ENCODE measurements at places on chromosomes 11 and 22.

GRCh38 chr11:32297611-32298011, 137.7 kb downstream of the WT1 start:
- peak; percentile 19 for DNase-seq

DNA sequence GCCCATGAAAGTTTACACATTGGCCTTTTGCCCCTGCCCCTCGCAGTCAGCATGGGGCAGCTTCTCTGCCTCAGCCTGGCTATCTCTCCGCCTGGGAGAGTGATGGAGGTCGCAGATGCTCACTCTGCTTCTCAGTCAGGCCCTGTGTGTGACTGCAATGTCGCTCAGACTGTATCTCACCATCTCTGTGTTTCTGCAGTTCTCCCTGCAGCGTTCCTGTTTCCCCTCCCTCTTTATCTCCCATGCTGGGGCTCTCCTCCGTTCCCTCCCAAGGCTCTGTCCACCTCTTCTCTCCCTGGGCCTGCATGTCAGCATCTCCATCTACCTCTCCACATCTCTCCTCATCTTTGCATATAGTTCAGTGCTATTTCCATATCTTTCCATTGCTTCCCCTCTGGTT, 38.1 kb downstream of the SLC22A12 start:
- DNase-seq, result no peak

- no peak for DNase-seq
Measured at GRCh38 chr11:75024764-75025211, 36.1 kb downstream of the NEU3 start.

DNA sequence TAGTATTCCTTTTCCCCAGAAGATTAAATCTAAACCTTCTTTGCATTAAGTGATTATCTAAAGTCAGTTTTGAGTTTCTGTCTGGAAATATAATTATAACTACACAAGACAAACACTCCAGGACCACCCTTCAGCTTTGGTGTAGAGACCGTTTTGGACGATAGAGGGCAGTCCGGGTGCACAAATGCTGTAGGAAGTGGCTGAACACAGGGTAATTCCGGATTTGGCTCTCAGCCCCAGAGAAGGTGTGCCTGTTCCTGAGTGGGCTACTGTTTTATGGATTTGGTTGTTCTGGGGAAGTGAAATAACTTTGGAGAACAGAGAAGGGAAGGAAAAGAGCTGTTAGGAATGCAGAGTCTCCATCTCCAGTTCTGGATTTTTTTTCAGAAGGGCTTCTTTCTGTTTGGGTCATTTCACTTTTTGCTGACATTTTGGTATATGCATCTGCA, 14.8 kb downstream of the EXT2 start:
- DNase-seq, result peak; percentile 45

GRCh38 chr11:122743949-122744348, 88.4 kb downstream of the UBASH3B start:
- no peak for DNase-seq

- DNase-seq, result no peak
Measured at GRCh38 chr11:75351791-75352587, 528 bp upstream of the ARRB1 start.

GRCh38 chr22:45071618-45072017, 61.8 kb upstream of the PHF21B start:
- no peak for DNase-seq

DNA sequence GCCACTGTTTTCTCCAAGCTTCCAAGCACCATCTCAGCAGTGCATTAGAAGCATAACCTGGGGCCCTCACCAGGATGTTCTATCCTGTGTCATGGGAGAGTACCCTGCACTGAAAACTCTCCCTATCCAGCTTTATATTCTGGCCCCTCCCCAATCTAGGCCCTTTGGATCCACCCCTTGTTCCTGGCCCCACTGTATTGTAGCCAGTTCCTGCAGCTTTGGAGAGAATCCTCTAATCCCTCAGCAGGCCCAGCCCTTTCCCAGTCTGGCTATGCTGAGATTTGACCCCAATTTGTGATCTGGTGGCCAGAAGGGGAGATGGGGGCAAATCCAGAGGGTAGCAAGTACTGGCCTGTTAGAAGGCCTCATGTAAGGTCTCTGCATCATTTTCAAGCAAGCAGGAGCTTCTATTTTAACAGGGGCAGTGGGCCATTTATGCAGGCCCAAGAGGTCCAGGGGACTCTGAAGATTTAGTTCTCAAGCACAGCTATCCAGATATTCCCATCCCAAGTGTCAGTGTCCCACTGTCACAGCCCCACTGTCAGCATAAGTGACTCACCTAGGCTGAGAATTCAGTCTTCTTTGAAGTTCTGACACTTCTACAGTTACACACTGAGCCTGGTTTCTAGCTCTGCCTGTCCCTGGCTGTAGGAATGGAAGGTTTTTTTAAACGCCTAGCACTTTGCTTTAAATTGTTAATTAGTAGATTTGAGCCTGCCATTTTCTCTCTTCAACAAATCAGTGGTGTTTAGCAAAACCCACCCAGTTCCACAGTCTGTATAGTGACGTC, 589.5 kb upstream of the CADM1 start:
- no peak for DNase-seq

GRCh38 chr22:32897400-32897799, 95.9 kb downstream of the TIMP3 start:
- no peak for DNase-seq

- no peak for DNase-seq
Measured at GRCh38 chr11:116409238-116409637, 363.5 kb downstream of the BUD13 start.

GRCh38 chr11:313787-314553, at the start of gene IFITM1:
TSS of gene IFITM1 (plus strand) at chr11:314040. CDS start at chr11:314171, 131 bp downstream.
- no peak for DNase-seq

- no peak for DNase-seq
Measured at GRCh38 chr11:43979571-43980219, 37.3 kb downstream of the C11orf96 start.

- DNase-seq, result no peak
Measured at GRCh38 chr11:6225024-6225423, 9.4 kb downstream of the FHIP1B start.

- DNase-seq, result no peak
Measured at GRCh38 chr11:124941703-124942102, 5.9 kb upstream of the HEPACAM start.

GRCh38 chr22:50584106-50585096, 1.8 kb upstream of the CHKB start:
- no peak for DNase-seq

DNA sequence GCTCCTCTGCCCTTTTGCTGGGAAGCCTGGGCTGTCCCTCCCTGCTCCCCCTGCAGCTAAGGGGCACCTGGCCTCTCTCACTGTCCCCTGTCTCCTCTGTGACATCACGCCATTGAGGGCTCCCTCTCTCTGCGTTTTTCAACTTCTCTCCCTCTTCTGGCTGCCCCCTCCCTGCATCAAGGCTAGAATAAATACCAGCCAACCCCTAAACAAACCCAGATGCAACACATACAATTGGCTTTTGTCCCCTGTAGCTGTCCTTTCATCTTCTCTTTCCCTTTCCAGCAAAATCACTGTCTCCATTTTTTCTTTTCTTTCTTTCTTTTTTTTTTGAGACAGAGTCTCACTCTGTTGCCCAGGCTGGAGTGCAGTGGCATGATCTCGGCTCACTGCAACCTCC, 3.3 kb upstream of the MIEF1 start:
- no peak for DNase-seq

DNA sequence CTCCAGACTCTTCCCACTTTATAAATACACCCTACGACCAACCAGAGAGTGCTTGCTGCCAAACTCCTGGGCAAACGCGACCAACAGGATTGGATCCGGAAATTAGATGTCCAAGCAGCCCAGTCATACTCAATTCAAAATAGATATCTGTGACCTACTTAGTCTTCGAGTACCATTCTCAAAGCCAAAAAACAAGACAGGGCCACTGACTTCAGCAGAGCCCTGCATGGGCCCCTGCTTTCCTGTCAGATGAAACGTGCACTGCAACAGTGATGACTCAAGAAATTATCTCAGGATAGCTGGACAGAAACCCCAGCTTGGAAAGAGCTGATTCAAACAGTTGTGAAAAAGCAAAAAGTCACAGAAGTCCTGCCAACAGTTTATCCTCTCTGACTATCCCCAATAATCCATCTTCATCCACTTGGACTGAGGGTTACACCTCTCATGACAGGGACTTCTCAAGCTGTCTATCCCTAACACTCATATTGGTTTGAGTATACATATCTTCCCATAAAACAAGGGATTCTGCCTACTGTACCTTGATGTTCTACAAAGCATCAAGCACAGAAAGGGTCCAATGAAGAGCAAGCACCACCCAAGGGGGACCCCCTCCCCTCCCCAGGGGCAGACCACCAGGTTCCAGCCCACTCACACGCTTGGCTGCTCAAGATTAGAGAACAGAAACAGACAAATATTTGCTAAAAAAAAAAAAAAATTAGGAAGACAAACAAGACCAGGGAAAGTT, 17.4 kb downstream of the SMCO4 start:
- DNase-seq, result no peak

DNA sequence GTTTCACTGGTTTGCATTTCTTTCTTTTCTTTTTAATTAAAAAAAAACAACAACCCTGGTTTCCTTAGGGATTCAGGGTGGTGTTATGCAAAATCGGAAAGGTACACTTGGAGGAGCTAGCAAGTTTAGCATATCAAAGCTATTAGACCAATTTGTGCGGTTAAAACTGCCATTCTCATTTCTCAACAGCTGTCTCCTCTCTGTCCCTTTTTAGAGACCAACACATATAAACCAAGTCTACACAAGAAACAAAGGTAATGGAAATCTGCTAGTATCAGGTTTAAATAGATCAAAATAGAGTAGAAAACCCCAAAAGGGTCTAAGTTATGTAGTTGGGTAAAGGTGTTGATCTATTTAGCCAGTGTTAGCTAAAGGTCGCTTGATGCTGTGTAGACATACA, 1.7 kb upstream of the SESN3 start:
- no peak for DNase-seq

GRCh38 chr11:17098658-17099057, 21.2 kb upstream of the RPS13 start:
- no peak for DNase-seq

DNA sequence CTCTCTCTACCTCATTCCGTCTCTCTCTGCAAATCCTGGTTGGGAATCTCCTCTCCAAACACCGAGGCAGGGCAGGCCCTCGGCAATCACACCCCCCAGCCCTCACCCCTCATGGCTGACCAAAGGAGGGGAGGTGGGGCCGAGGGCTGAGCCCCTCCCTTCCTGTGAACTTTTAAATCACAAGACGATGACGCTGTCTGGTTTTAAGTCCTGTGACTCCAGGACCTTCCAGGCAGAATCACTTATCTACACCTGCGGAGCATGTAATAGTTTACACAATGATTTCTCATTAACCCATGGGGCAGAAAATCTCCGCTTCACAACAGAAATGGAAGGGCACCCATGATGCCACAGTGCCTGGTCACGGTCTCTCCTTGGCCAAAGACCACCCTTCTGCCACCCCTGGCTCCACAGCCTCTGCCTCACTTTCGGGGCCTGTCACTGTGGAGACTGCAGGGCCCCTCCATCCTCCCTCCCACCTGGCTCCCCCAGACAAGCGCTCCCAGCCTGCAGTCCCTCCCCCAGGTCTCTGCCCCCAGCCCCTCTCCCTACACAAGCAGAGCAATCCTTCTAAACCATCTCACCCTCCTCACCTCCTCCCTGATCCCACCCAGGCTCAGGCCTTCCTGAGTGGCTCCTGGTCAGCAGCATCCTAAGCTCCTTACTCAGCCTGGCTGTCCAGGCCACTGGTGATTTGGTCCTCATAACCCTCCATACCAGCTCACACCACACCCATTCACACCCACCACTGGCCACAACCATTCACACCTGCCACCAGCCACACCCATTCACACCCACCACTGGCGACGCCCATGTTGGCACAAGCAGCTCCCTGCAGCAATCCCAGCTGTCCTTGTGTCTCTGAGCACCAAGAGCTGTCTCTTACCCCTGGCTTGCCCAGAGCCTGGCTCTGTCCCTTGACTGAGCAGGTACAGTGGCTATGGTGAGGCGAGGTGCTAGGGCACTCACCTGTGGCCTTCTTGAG, 30.7 kb upstream of the ARFGAP3 start:
- DNase-seq, result no peak

GRCh38 chr22:30876221-30876751, 92.3 kb downstream of the MORC2 start:
- no peak for DNase-seq

GRCh38 chr22:39206491-39206890, 38.3 kb downstream of the PDGFB start:
- no peak for DNase-seq

DNA sequence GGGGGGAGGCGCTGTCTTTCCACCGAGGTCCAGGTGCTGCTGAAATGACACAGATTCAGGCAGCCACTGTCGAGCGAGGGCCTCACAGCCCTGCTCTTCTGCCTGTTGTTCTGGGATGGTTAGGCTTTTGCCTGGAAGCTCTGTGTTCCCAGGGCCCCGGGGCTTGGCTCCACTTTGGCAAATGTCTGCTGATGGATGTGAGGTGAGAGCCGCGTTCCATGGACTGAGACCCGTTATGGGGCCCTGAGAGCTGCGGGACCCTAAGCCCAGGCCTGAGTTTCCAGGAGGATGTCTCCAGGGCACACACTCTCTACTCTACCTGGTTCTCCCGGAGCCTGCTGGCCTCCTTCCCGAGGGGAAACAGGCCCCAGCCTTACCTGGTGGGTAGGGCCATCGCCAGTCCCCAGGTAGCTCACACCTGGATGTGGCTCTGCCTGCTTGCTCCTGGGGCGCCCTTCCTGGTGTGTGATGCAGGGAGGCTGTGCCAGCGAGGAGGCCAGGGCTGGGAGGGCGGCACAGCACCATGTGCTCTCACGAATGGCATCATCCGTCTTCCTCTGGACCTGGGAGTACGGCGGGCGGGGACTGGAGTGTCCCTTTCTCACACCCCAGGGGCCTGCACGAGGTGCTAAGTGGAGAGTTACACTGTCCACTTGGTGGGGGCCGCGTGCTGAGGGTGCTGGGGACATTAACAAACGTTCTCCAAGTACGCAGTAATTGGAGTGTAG, 435.5 kb downstream of the TBC1D22A start:
- no peak for DNase-seq

DNA sequence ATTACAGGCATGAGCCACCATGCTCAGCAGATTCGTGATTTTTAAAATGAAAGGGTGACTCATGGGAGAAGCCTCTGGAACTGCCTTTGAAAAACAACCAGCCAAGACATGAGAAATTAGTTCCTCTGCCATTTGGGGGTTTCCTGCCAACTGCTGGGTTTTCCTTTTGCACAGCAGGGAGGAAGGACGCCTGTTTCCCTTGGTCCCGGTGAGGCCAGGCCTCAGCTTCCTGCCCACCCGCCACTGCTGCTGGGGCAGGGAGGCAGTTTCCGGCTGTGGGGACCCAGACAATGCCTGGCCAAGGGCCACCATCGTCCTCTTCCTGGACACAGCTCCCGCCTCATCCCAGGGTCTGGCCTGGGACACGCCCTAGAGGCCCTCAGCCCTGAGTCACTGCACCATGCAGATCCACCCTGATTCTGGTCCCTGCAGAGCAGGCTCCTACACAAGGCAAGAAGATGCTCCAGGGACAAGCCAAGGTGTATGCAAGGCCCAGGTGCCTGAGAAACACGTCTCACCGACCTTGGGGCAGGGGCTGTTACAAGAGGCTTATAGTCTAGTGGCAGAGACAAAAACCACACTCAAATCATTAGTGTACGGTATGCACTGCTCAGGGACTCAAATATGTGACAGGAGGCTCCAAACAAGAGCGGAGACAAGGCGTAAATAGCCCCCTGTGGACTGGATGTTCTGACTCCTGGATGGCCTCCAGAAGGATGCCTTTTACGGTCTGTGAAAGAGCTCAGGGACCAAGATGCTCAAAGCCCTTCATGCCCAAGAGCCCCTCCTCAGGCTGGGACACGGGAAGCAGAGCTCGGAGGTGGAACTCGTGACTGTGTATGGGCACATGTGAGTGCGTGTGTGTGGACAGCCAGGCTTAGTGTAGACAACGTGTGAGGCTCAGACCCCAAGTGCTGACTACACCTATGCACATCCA, 10.0 kb downstream of the PPM1F start:
- DNase-seq, result peak; percentile 76

Data from H54 (cell line).